ENCODE measurements at places on chromosomes 2 and 18. TPM values are rescaled to one million over a fixed set of nuclear protein-coding genes. Genes with fewer than 3 reads are reported as not detected.

Gene ADCYAP1
- total RNA-seq, result 2.4 TPM

Gene SCN3A
- 0.38 TPM for total RNA-seq

Gene MYO7B
- total RNA-seq, result not detected

Gene TEX44
- not detected for total RNA-seq

Gene UGGT1
- total RNA-seq, result 46.2 TPM

Gene SLC4A3
- total RNA-seq, result 5.7 TPM

Gene SNRPD1
- total RNA-seq, result 3.7 TPM

Data from subcutaneous adipose tissue (tissue), 4 donors.